ENCODE measurements at places on chromosomes 11 and 22. TPM values are rescaled to one million over a fixed set of nuclear protein-coding genes. Genes with fewer than 3 reads are reported as not detected.

The ZNF215 gene
- total RNA-seq = 3.0 TPM

The ARAP1 gene
- 229 TPM for total RNA-seq

The GGTLC2 gene
- total RNA-seq = not detected

The P4HA3 gene
- 2.9 TPM for total RNA-seq

The OR51I1 gene
- total RNA-seq = 0.60 TPM

The KRTAP5-1 gene
- not detected for total RNA-seq

The POU2AF2 gene
- not detected for total RNA-seq

The SMIM38 gene
- total RNA-seq = 0.32 TPM

The TSKU gene
- 9.3 TPM for total RNA-seq

The MIAT gene
- 3.5 TPM for total RNA-seq

The UPB1 gene
- total RNA-seq = not detected

The BAIAP2L2 gene
- total RNA-seq = 0.69 TPM

The PRR33 gene
- total RNA-seq = not detected

The MEN1 gene
- total RNA-seq = 12.3 TPM

The CRYBB3 gene
- total RNA-seq = not detected

The WBP2NL gene
- 0.77 TPM for total RNA-seq

The PPFIA1 gene
- total RNA-seq = 28.2 TPM

The PAX6 gene
- 0.34 TPM for total RNA-seq

The RFPL2 gene
- total RNA-seq = not detected

The CABP7 gene
- not detected for total RNA-seq

The RASGRP2 gene
- 0.16 TPM for total RNA-seq

The TEX54 gene
- total RNA-seq = not detected

The LIF gene
- 12.8 TPM for total RNA-seq

The SMC1B gene
- total RNA-seq = not detected

The DKK3 gene
- 441 TPM for total RNA-seq

The SPI1 gene
- not detected for total RNA-seq

The BEST1 gene
- total RNA-seq = 4.6 TPM

The SLC15A3 gene
- total RNA-seq = 22.6 TPM

The JOSD1 gene
- total RNA-seq = 33.3 TPM

The FAM111A gene
- total RNA-seq = 19.9 TPM

The OR51B4 gene
- not detected for total RNA-seq

The MAJIN gene
- not detected for total RNA-seq

The MUC2 gene
- not detected for total RNA-seq

The SCGB1A1 gene
- not detected for total RNA-seq

The VEGFB gene
- total RNA-seq = 22.1 TPM
